ENCODE measurements at places on chromosomes 2 and 18.

- DNase-seq: no peak
These were observed 52.3 kb downstream of the ARMC9 start for GRCh38 chr2:231250698-231251097.

GRCh38 chr2:12669036-12669435 lies 47.7 kb upstream of the TRIB2 start:
- no peak for DNase-seq

- DNase-seq: no peak
These were observed 27.7 kb downstream of the FHL2 start for GRCh38 chr2:105371156-105371555.

DNA sequence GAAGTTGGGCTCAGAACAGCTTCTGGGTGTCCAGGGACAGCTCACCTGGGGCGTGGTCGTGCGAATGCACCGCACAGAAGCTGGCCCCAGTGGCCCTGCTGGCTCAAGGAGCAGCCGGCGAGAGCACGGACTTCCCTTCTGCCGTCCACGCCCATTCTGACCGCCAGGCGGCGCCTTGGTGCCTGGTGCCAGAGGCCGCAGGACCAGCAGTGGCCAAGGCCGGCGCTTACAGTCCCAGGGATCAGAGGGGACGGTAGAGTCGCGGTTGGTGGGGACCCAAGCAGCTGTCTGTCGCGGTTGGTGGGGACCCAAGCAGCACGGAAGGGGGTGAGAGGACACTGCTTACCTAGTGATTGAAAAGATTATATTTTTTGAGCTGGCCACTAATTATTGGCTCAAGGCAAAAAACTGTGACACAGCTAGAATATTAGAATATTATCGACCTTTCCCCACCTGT lies 25.7 kb downstream of the NPPC start:
- DNase-seq: no peak

GRCh38 chr2:201172279-201172678 lies 10.7 kb upstream of the CASP10 start:
- DNase-seq: no peak

DNA sequence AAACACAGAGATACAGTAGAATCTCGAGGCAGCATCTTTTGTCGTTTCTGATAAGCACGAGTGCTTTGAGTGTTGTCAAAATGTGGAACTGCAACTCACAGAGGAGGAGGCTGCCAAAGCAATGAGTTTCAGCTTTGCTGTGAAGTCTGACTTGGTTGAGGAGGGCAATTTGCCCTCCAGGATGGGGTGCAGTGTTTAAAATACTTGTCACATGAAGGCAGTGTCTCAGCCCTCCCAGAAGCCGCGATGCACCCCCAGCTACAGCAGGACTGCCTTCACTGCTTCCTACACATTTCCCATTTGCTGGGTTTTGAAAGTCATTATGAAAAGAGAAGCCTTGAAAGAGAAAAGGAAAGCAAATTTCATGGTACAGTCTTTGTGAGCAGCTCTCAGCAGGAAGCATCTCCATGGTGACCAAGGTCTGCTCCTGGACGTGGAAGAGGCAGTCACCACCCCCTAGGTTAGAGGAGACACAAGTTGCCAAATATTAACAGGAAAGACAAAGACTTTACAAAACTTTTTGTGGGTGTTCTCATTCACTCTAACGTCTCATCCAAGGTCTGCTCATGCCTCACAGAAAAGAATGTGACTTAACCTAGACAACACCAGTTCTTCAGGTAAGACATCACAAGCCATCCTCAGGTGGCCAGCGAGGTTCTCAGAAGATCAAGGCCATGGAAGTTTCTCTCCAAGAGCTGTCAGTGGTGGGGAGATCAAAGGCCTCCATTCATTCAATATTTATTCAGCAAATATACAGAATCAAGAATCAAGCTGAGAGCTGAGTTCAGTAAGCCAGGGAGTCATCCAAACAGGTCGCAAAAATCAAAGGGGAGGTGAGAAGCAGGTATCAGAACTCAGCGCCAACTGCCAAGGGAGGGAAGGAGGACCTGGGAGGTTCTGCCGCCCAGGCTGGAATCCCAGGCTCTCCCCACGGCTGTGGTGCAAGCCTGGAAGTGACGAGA lies 476.0 kb downstream of the EIPR1 start:
- no peak for DNase-seq

DNA sequence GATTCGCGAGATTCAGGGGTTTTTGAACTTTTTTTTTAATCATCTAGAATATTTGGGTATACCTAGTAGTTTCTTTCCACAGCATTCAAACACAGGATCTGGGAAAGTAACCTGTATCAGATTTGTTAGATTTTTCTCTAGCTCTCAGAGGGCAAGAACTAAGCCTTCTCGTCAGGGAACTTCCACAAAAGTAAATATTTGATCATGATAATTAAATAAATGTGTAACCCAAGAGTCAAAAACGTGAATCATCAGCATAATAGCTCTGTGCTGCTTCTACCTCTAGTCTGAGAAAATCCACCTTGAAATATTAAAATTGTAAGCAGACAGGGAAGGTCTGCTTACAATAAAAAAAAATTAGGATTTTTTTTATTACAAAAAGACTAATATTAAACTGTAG lies 225.7 kb upstream of the SPOPL start:
- DNase-seq: no peak

GRCh38 chr2:46181789-46182530 lies 115.2 kb upstream of the EPAS1 start:
- no peak for DNase-seq

- DNase-seq: no peak
These were observed 202.7 kb downstream of the MTX2 start for GRCh38 chr2:176471949-176472348.

DNA sequence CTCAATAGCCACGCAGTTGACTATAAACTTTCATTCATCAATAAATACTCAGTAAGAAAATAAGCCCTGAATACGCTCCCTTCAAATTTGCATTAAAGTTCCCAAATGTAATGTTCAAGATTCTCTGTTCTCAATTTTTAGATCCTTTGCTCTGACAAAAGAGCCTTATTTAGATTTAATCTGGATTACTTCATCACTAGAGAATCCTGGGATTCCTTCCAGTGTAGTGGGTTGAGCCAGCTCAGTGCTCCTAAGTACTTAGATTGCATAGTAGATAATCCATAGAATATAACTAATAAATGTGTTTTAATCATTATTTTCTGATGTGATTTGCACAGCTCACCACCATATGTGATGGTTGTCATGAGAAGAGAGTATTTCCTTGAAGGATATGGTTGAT lies 1286.2 kb downstream of the SUCLG1 start:
- no peak for DNase-seq

Measured in stimulated activated CD8-positive, alpha-beta memory T cell treated with anti-CD3 and anti-CD28 coated beads, Interleukin-15, amount 100 ng/mL, for 4 hours (primary cell).